ENCODE measurements at places on chromosomes 5 and 9.

DNA sequence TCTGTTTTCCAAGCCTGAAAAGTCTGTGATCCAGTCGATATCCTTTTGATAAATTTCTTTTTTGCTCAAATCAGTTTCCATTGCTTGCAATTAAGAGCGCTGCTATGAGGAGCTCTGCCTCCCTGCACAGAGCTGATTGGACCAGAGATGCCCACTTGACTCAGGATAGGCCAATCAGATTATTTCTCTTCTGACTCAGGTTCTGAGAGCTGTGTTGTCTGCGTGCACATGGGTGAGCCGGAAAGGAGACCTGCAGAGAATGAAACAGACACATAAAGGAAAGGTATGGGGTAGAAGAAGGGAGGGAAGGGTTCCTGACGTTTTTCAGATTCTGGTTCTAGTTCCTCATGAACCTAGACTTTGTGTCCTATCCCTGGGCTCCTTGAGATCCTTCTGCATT lies 15.8 kb upstream of the FABP6 start:
- no peaks in the 10 kb centered on the region for H3K27me3 ChIP-seq
- H3K36me3 ChIP-seq, result no peaks in the 10 kb centered on the region
- no peak overlapping the region for H3K4me3 ChIP-seq
- H3K4me1 ChIP-seq, result no peaks in the 10 kb centered on the region
- no peak overlapping the region for H3K27ac ChIP-seq
- DNase-seq, result no peak

- H3K4me3 ChIP-seq, result peak overlapping the region; percentile 100
- no peaks in the 10 kb centered on the region for H3K27me3 ChIP-seq
- peaks cover 16% of the 10 kb centered on the region for H3K36me3 ChIP-seq
Observed at GRCh38 chr9:91359734-91360470, 1.8 kb downstream of the AUH start.

GRCh38 chr9:137458194-137459151 lies 661 bp downstream of the NSMF start:
- H3K27ac ChIP-seq, result no peak overlapping the region
- H3K27me3 ChIP-seq, result no peaks in the 10 kb centered on the region
- H3K4me3 ChIP-seq, result peak overlapping the region; percentile 68
- no peaks in the 10 kb centered on the region for H3K36me3 ChIP-seq

- H3K4me3 ChIP-seq, result no peak overlapping the region
- no peaks in the 10 kb centered on the region for H3K36me3 ChIP-seq
- peak; percentile 82 for DNase-seq
- H3K4me1 ChIP-seq, result no peaks in the 10 kb centered on the region
- H3K27ac ChIP-seq, result no peak overlapping the region
Observed at GRCh38 chr5:129852747-129853352, 51.4 kb upstream of the CHSY3 start.

- no peaks in the 10 kb centered on the region for H3K4me1 ChIP-seq
- H3K36me3 ChIP-seq, result no peaks in the 10 kb centered on the region
- H3K4me3 ChIP-seq, result no peak overlapping the region
- no peak for DNase-seq
- no peak overlapping the region for H3K27ac ChIP-seq
Observed at GRCh38 chr5:18544421-18544820, 910.2 kb downstream of the TAF11L14 start.

DNA sequence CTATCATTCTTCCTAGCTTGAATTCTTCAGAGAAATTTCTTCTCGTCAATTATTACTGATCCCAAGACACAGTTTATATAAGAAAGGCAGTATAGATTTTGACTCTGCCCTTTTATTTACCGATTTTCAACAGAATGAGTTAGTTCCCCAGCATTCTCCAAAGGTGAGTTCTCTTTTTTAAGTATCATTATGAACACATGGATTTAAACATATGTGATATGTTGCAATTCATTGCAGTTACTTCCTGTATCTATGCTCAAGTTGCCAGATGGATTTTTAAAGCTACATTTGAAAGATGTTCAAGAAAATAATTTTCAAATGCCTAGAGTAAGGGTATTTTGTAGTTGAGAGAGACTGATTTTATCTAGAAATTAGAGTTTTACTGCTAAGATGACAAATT lies 8.4 kb downstream of the WDR41 start:
- no peaks in the 10 kb centered on the region for H3K27me3 ChIP-seq
- H3K27ac ChIP-seq, result no peak overlapping the region
- no peak for DNase-seq
- H3K4me3 ChIP-seq, result no peak overlapping the region

DNA sequence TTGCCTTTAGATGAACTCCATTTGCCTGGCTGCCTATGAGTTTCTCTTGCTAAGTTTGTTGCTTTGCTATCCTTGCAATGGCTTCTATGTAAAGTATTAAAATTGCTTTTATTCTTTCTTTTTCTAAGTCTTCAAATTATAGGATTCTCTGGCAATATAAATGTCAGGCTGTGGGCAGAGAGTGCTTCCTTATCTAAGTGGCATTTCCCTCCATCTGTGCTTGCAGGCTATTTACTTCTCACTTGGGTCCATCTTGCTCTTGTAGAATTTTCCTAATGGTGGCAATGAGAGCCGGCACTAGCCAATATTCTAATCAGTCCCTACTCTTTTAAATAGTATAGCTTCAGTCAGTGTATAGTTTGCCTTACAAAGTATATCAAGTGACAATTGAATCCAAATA lies 63.3 kb downstream of the FAM174A start:
- no peak overlapping the region for H3K4me3 ChIP-seq
- no peaks in the 10 kb centered on the region for H3K36me3 ChIP-seq
- no peak overlapping the region for H3K27ac ChIP-seq
- DNase-seq, result no peak

GRCh38 chr5:122963305-122963704 lies 73.2 kb downstream of the PPIC start:
- H3K27me3 ChIP-seq, result no peaks in the 10 kb centered on the region
- H3K4me3 ChIP-seq, result no peak overlapping the region
- no peaks in the 10 kb centered on the region for H3K36me3 ChIP-seq
- H3K27ac ChIP-seq, result no peak overlapping the region

GRCh38 chr9:36479101-36479500 lies 79.0 kb upstream of the RNF38 start:
- no peak overlapping the region for H3K27ac ChIP-seq
- no peak for DNase-seq
- H3K27me3 ChIP-seq, result no peaks in the 10 kb centered on the region
- H3K4me3 ChIP-seq, result no peak overlapping the region
- H3K36me3 ChIP-seq, result no peaks in the 10 kb centered on the region
- peaks cover 6% of the 10 kb centered on the region for H3K4me1 ChIP-seq

- no peaks in the 10 kb centered on the region for H3K27me3 ChIP-seq
- peak overlapping the region; percentile 28 for H3K27ac ChIP-seq
- no peaks in the 10 kb centered on the region for H3K36me3 ChIP-seq
- H3K4me3 ChIP-seq, result no peak overlapping the region
- H3K4me1 ChIP-seq, result no peaks in the 10 kb centered on the region
- no peak for DNase-seq
Observed at GRCh38 chr5:154654486-154655371, 100.4 kb upstream of the LARP1 start.

DNA sequence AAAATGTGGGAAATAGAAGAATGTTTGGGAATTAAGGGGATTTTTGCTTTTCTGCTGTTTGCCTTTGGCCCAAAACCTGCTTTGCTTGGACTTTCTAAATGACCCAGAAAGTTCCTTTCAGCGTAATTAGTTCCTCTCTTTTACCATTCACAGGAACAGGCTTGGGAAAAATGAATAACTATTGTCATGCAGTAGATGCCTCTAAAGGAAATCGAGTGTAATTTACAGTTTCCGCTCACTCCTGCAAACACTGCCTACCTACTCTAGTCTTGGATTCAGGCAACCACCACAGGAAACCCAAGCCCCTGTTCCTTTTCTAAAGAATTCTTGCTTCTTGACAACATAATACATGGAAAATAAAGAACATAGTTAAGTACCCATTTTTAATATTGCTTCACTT lies 25.0 kb downstream of the TTC23L start:
- no peak overlapping the region for H3K4me3 ChIP-seq
- no peaks in the 10 kb centered on the region for H3K4me1 ChIP-seq
- H3K36me3 ChIP-seq, result no peaks in the 10 kb centered on the region
- H3K27ac ChIP-seq, result no peak overlapping the region
- H3K27me3 ChIP-seq, result no peaks in the 10 kb centered on the region

GRCh38 chr9:37938121-37938891 lies 34.4 kb upstream of the SLC25A51 start:
- peak; percentile 70 for DNase-seq
- no peaks in the 10 kb centered on the region for H3K36me3 ChIP-seq
- no peaks in the 10 kb centered on the region for H3K27me3 ChIP-seq
- H3K27ac ChIP-seq, result peak overlapping the region; percentile 66

- no peaks in the 10 kb centered on the region for H3K27me3 ChIP-seq
- H3K27ac ChIP-seq, result no peak overlapping the region
- peak overlapping the region; percentile 64 for H3K4me3 ChIP-seq
Observed at GRCh38 chr5:137498301-137498735, 808 bp downstream of the SPOCK1 start.

- peak within 1 kb of the TSS; percentile 74 for H3K4me3 ChIP-seq
- peak within 1 kb of the TSS; percentile 54 for H3K27ac ChIP-seq
- peaks cover 7% of the 10 kb centered on the region for H3K4me1 ChIP-seq
- H3K36me3 ChIP-seq, result no peaks in the 10 kb centered on the region
Observed at GRCh38 chr5:170861917-170862766, at the start of gene RANBP17. Gene RANBP17, plus strand, starts transcription at chr5:170862018.

GRCh38 chr9:114021578-114021977 lies 56.5 kb downstream of the AMBP start:
- H3K4me3 ChIP-seq, result no peak overlapping the region
- DNase-seq, result no peak
- no peak overlapping the region for H3K27ac ChIP-seq
- H3K27me3 ChIP-seq, result no peaks in the 10 kb centered on the region
